Body of pancreas (tissue), 4 donors: ENCODE measurements at places on chromosomes 11 and 22. TPM values are rescaled to one million over a fixed set of nuclear protein-coding genes. Genes with fewer than 3 reads are reported as not detected.

DNA sequence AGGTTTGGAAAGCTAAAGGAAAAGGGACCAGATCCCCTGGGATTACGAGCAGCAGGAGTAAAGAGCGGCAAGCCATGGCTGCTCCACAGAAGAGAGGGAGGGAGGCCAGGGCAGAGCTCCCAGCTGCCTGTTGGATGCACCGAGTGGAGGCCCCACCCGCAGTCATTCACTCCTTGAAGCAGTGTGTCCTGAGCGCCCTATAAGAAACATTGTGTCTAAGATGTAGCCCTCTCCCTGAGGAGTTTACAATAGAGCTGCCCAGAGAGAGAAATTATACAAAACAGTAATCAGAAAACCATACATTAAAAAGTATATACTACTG is 54.7 kb upstream of the CSNK2A3 start:
- DNase-seq = no peak

DNA sequence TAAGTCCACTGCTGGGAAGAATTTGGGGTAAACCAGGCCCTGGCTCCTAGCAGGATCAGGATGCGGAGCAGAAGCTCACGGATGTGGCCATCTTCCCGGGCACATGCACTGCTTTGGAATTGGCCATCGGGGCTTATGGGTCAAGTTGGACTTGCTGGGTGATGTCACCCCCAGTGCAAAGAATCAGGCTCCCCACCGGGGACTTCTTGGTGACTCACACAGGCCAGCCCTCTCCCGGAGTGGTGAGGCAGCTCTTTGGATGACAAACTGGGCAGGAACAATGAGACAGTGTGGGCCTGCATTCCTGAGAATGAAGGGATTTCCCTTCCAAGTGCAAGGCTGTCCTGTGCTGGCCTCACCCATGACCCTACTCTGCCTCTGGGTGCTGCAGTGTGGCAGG is 128.8 kb upstream of the ANO1 start:
- peak; percentile 65 for DNase-seq

The MPPED2 gene
- total RNA-seq = 1.6 TPM

GRCh38 chr11:130842001-130842400 is 74.3 kb downstream of the SNX19 start:
- no peak for DNase-seq

DNA sequence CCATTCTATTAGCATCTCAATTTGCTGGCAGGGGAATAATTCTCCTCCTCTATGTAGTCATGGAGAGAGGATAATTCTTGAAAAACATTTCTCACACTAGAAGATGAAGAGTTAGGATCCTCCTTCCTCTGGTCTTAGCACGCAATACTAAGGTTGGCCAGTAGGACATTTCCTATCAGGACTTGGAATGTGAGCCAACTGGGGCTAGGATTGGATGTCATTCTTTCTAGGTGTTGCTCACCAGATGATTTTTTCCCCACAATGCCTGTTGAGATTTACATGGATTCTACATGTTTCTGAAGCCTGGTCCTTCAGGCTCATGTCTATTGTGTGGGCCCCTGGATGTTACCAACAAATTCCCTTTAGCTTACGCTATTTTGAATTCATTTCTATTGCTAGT is 28.0 kb downstream of the SLN start:
- DNase-seq = no peak

The POU2AF3 gene
- 1.0 TPM for total RNA-seq
